ENCODE measurements at places on chromosomes 7 and 10.

- DNase-seq, result no peak
These were observed 64.8 kb downstream of the CD36 start for GRCh38 chr7:80703272-80703671.

DNA sequence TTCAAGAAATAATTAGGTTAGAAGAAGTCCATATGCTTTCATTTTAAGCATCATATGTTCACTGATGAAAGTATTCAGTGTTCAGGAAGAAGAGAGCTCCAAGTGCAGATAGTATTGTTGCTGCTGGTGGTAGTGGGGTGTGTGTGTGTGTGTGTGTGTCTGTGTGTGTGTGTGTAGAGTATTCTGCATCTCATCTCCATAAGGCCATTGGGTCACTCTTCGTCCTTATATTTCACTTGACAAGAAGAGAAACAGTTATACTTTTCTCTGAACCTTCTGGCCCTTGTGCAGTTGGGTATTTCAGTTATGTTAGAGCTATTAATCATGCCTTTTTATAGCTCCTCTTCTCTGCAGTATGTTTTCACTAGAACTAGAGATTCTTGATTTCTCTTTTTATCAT lies 26.2 kb downstream of the ADAM22 start:
- no peak for DNase-seq

- no peak for DNase-seq
These were observed 85.9 kb downstream of the USP6NL start for GRCh38 chr10:11525503-11525902.

GRCh38 chr10:123136806-123137642 lies 1.3 kb downstream of the HMX3 start:
- DNase-seq, result peak; percentile 73

- DNase-seq, result no peak
These were observed 75.2 kb downstream of the TNS3 start for GRCh38 chr7:47506382-47507339.

DNA sequence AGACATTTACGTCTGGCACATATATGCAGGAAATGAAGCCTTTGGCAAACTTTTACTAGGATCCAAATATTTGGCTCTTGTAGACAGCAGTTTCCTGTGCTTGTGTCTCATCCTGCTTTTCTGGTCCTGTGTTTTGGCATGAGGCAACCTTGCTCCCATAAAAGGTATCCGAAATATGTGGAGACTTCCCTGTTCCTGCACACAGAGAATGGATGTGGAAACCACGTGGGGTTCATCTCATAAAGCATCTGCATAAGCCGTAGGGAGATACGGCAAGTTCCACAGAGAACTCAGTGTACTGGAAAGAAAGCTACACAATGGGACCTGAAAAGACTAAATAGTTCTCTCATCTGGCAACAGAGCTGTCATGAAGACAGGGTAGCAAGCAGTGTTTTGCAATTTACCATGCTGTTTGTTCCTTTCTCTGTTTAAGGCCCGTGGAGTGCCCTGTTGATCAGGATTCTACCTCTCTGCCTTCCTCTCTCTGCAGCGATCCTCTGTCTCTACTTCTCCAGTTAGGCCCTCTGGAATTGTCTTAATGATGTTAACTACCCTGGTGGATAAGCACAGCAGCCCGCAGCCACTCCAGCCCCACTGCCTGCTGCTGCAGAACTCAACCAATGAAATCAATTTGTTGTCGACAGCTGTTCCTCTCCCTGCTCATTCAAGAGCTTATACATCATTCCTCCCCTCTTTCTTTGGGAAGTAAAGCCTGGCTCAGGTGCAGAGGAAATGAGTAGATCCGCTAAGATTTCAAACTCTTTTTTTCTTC lies 293.6 kb downstream of the CSTF2T start:
- DNase-seq, result no peak

DNA sequence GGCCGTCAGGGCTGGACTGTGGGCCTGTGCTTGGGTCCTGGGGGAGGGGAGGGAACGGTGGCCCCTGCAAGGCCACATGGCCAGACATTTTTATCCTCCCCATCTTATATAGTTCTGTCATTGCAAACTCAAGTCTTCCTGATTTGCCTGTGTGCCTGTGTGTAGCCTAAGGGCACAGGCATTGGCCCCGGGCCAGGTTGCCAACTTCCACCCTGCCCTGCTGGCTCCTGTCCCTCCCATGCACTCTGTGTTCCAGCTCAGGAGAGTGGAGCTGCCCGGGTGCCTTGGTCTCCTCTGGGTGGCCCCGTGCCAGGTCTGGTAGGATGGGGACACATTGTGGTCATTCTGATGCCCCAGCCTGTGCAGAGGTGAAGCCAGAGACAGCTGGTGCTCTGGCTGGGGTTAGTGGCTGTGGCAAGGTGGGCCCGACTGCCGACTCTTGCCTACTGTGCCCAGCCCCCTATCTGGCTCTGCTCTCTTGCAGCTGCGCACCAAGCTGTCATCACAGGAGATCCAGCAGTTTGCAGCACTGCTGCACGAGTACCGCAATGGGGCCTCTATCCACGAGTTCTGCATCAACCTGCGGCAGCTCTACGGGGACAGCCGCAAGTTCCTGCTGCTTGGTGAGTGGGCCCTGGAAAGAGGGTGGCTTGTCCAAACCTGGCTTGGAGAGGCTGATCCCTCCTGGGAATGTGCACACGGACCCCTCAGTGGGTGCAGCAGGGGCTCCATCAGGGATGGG lies 14.8 kb downstream of the NACAD start:
- DNase-seq, result peak; percentile 27

DNA sequence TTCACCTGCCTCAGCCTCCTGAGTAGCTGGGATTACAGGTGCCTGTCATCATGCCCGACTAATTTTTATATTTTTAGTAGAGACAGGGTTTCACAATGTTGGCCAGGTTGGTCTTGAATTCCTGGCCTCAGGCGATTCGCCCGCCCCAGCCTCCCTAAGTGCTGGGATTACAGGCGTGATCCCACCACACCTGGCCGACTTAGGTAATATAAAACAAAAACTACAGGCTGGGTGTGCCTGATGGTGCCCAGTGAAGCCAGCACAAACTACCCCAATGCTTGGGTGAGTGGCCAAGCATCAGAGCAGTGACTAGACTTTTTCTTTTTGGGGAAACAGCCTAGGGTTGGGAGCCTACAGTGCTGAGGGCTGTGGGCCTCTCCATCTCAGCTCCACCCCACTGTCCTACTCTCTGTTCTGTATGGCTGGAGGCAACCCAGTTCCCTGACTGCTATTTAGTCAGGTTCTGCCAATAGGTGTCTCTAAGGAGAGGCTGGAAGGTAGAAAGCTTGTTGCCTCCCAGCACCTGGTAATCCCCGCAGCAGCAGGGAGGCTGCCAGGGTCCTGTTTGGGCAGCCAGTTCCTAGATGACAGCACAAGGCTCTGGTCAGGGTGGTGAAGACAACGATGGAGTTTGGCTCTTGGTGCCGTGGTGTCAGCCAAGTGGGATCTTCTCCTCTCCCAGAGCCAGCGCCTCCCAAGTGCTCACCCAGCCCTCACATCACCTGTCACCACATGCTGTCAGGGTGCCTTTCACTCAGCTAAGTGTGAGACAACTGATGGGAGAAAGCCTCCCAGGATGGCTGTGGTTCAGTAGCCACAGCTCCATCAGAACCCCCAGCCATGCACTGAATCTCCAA lies 10.4 kb upstream of the NACAD start:
- DNase-seq, result no peak

- DNase-seq, result peak; percentile 17
These were observed 26.1 kb downstream of the ABCB1 start for GRCh38 chr7:87574630-87575029.

- DNase-seq, result no peak
These were observed 224.5 kb upstream of the SEMA3E start for GRCh38 chr7:83873459-83873858.

DNA sequence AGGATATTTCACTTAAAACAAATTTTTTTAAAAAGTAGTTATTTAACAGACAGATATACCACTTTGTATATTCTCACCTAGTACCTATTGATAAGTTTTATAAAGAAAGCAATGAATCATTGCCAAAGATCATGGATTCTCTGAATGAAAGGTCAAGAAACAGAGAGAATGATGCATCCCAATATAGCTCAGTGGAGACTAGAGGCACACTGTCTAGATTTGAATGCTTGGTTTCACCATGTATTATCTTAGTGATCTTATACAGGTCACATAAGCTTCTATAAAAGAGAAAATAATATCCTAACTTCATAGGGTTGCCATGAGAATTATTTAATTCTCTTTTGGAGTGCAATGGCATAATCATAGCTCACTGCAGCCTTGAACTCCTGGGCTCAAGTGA lies 87.0 kb upstream of the LRRN3 start:
- no peak for DNase-seq

DNA sequence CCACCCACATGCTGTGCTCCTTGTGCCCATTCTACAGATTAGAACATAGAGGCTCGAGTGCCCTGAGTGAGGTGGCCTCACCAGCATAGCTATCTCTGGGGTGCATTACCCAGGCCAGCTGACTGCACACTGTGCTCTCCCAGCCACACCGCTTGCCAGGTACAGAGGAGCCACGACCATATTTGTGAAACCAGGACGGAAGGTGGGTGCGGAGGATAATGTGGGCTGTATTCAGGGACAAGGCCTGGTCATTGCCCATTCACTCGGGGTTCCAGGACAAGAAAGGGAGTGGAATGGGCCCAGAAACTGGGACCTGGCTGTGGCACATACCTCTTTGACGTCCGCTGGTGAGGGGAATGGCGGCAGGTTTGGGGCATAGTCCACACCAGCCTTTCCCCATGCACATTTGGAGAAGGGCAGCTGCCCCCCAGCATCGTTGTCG lies 236.0 kb downstream of the TNS3 start:
- DNase-seq, result no peak

GRCh38 chr10:106931159-106931852 lies 233.2 kb downstream of the SORCS1 start:
- peak; percentile 55 for DNase-seq

DNA sequence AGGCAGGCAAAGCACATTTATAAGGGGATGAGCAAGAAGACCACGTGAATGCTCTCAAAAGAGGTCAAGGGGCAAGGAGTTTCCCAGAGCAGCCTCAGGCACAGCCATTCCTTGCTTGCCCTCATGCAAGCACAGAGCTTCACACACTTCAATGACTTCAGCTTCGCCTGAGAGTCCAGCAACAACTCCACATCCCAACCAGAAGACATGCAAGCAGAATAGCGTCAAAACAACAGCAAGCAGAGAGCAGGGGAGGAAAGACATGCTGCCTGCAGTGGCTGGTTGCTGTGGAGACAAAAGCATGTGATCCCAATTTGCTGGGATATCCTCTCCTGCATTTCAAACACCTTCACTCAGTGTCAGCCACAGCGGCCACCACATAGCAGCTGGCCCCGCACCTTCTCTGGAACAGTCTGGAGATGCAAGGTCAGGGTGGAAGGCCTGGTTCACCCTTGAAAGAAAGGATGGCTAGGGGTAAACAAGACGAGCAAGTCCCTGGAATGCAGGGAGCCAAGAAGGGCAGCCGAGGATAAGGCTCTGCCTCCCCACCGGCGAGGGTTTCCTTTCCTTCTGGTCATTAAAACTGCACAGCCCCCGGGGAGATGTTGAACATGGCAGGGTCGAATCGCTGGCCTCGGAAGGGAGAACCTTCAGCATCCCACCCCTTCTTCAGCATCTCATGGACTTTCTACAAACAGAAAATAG lies 60.2 kb upstream of the CAMK2B start:
- DNase-seq, result no peak

- peak; percentile 44 for DNase-seq
These were observed 216.8 kb downstream of the PTEN start for GRCh38 chr10:88080213-88080612.

GRCh38 chr10:44306762-44307161 lies 78.1 kb downstream of the CXCL12 start:
- no peak for DNase-seq

DNA sequence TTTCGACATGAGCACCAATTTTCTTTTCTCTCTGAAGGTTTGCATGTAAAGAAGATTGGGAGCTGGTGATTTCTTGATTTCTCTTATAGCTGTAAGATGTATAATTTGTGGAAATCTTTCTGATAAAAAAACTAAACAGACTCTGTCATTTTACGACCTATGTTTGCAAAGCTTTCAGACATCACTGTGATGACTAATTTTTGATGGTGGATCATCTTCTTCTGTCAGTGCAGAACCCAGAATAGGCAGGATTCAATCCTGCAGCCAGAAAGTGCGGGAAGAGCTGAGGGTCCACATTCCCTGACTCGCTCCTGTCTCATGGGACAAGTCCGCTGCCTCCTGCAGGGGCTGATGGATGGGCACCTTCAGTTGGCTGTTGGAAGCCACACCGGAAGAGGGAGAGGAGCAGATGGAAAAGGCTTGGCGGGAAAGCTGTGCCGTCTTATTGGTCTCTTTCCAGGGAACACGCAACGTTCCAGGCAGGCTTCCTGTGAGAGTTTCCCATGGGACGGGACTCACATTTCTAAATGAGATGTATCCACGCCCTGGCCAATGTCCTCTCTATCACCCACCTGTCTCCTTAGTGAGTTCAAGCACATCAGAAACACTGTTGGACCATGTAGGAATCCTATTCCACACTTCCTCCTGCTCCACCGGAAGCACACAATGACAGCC lies 186.9 kb downstream of the PRPF18 start:
- DNase-seq, result no peak

DNA sequence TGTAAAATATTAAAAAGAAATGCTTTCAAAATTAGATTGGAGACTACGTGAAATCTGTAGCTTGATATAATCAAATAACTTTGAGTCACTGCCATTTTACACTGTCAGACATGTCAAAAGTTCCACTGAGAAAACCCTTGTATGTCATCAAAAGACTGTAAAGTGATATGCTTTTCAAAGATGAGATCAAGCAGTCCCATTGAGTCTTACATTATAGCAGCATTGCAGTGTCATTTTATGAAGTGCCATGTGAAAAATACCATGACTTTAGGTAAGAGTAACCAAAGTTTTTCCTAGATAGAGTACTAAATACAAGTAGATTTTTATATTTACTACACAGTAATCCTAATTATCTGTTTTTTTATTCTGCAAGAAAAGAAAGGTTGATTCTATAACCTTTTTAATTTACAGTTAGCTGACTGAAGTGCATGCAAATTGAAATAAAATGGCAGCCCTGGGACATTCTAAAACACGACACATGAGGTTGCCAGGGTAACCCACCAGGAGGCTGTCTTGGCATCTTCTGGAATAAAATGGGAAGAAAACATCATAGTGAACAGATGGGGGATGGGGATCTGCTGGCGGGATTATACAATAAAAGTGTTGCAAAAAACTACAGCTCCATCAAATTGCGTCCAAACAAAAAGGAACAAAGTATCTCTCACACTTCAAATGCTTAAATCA lies 91.3 kb upstream of the TMEM106B start:
- DNase-seq, result no peak

- no peak for DNase-seq
These were observed 140.5 kb downstream of the CUX1 start for GRCh38 chr7:101957744-101958525.
